ENCODE measurements at places on chromosomes 6 and 20.

- DNase-seq: no peak
These were observed 97.3 kb upstream of the MAFB start for GRCh38 chr20:40786336-40786735.

DNA sequence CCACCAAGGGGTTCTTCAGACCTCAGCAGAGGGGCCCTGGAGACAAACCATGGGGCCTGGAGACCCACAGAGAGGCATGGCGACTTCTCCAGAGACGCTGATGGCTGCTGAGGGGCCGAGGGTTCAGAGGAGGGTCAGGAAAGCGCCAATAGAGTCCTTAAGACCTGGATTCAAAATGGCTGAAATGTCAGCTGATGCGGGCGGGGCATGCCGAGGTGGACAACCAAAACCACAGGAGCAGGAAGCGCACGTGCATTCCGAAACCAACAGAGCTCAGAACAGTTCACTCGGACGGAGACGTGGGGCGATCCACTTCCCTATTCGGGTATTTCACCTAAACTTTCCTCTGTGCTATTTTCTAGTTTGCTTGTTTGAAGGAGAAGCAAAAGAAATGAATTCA lies 99.9 kb upstream of the RIN2 start:
- no peak for DNase-seq

GRCh38 chr6:104940893-104941728 lies 15.8 kb upstream of the LIN28B start:
- DNase-seq: peak; percentile 56

- DNase-seq: no peak
These were observed 159.4 kb downstream of the SMOC2 start for GRCh38 chr6:168600381-168600780.

DNA sequence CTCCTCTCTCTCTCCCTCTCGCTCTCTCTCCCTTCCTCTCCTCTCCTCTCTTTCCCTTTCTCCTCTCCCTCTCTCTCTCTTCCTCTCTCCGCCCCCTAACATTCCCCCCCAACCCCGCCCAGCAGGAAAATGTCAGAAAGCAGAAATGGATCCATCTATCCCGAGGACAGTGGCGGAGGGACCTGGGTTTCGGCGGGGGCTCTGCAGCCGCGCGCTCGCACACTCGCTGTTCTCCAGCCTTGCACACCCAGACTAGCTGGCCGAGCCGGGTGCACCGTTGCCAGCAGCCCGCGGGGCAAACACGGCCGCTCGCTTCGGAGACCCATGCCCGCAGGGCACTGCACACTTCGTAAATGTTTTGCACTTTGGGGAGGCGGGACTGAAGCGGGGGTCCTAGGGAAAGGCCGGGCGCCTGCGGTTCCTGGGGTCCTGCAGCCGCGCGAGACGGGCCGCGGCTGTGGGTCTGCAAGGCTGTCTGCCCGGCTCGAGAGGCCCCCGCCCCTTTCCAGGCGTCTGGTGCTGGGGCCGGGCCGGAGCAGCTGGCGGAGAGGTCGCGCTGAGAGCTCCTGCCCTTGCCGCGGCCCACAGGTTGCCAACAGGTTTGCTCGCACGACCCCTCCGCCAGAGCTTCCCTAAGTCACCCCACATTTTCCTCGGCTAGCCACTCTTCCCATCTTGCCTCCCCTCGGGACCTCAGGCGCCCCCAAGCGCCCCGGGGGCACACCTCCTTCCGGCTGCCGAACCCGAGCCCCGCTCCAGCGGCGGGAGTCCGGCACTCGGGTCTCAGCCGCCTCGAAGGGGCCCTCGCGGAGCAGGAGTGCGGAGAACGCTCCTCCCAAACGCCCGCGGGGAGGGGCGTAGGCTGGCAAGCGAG lies 818 bp upstream of the MDGA1 start:
- DNase-seq: peak; percentile 46

GRCh38 chr20:63273635-63274380 lies 1.2 kb downstream of the ARFGAP1 start:
- peak; percentile 53 for DNase-seq

GRCh38 chr20:34896086-34896621 lies 19.7 kb downstream of the ACSS2 start:
- no peak for DNase-seq

GRCh38 chr6:161141173-161141572 lies 132.7 kb downstream of the AGPAT4 start:
- DNase-seq: peak; percentile 3

GRCh38 chr20:47345214-47345613 lies 11.3 kb downstream of the ZMYND8 start:
- DNase-seq: no peak

DNA sequence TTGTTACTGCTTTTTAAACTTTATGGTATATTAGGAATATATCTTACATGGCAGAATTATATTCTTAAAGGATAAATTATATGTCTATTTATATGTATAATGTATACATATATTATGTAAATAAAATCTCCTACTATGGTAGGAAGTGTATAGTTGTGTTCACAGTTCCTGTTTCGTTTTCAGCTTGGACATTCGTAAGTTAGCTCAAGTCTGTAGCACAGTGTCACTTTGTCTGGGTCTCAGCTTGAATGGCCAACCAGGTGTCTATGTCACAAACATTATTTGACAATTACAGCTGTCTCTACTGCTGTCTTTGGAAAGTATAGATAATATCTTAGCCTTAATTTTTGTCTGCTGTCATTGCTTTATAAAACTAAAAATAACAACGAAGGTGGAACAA lies 303.9 kb downstream of the CDKAL1 start:
- DNase-seq: no peak

DNA sequence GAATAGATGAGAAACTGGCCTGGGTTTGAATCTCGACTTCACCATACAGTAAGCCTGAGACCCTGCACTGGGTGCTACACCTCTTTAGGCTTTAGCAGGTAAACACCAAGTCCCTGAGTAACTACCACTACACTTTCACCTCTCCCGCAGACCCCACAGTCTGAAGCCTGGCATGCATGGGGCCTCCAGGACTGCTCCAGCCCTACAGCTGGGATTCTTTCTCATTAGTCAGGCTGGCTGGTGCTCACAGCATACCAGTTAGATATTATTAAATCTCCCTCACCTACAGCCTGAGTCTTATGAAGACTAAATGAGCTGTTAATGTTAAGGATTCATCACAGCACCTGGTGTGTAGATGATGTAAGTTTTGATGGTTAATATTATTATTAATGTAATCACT lies 388.7 kb downstream of the ARHGAP18 start:
- DNase-seq: no peak

GRCh38 chr6:158861686-158862381 lies 42.7 kb upstream of the EZR start:
- no peak for DNase-seq

- no peak for DNase-seq
These were observed 39.2 kb downstream of the TRIM27 start for GRCh38 chr6:28884423-28885131.
